Mesenteric fat pad (tissue), 1 donor: ENCODE measurements at places on chromosomes 12 and 14. TPM values are rescaled to one million over a fixed set of nuclear protein-coding genes. Genes with fewer than 3 reads are reported as not detected.

DNAJC22 gene
- not detected for total RNA-seq

DNA sequence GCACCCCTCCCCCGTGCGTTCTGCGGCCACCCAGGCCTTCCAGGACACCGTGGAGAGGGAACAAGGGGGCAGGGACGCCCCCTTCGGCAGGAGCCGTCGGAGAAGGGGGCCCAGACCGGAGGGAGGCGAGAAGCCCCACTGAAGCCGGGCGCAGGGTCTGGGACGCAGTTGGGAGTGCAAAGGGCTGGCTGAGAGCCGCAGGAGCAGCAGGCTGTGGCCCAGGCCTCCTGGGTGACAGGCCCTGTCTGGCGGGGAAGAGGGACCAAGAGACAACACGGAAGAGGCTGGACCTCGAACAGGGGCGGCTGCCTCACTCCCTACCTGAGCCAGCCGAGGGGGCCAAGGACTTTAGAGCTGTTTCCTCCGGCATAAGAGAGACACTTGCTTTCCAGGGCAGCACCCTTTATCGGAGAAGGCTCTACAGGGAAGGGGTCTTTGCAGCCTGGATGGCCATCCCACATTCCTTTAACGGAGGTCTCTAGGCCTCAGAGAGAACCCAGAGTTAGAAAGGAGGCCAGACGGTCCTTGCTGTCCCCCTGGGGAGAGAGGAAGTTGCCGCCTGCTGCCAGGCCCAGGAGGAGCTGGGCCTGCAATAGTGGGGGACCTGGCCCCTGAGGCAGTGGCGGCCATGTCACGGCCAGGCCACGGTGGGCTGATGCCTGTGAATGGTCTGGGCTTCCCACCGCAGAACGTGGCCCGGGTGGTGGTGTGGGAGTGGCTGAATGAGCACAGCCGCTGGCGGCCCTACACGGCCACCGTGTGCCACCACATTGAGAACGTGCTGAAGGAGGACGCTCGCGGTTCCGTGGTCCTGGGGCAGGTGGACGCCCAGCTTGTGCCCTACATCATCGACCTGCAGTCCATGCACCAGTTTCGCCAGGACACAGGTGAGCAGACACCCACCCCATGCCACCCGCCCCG, 1.3 kb downstream of the DTX1 start:
- peak; percentile 87 for DNase-seq

HOXC12 gene
- total RNA-seq: not detected

DNA sequence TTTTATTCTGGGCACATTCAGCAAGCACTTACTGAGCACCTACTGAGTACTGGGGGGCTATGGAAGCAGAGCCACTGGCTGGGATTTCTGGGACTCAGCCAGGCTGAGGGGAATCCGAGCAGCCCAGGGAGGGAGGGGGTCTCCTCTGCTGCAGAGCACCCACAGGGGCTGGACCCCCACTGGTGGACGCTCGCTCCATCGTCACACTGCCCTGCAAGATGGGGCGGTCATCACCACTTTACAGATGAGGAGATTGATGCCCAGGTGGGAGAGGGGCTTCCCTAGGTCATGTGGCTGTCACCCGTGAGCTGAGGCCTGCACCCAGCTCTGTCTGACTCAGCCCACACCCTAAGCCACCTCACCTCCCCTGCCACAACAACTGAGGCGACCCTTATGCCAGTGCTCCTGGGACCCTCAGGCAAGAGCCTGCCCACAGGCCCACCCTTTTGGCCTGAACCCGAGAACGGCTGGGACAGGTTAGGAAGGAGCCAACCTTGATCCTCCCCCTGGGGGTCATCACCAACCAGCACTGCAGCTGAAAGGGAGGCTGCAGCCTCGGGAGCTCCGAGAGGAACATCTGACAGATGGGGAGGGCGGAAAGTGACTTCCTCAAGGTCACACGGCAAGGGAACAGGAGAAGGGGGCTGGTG, 74.4 kb downstream of the SERPINA3 start:
- peak; percentile 84 for DNase-seq
